ENCODE measurements at places on chromosomes 5 and 9.

DNA sequence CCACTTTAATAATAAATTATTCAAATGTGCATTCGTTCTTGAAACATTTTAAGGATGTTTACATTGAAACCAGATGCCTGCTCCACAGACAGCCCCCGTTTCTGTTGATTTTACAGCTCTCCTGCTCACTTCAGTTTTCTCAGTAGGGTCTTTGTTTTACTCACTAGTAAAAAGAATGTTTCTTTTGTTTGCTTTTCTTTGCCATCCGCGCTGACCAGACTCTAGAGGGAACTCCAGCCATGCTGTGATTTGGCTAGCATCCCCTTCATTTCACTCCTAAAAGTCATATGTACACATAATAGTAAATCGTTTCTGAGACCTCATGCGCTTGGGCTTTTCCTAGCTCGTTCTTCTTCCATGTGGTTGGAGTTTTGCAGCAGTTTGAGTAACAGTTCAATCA lies 28.7 kb upstream of the PALM2AKAP2 start:
- no peak for DNase-seq

DNA sequence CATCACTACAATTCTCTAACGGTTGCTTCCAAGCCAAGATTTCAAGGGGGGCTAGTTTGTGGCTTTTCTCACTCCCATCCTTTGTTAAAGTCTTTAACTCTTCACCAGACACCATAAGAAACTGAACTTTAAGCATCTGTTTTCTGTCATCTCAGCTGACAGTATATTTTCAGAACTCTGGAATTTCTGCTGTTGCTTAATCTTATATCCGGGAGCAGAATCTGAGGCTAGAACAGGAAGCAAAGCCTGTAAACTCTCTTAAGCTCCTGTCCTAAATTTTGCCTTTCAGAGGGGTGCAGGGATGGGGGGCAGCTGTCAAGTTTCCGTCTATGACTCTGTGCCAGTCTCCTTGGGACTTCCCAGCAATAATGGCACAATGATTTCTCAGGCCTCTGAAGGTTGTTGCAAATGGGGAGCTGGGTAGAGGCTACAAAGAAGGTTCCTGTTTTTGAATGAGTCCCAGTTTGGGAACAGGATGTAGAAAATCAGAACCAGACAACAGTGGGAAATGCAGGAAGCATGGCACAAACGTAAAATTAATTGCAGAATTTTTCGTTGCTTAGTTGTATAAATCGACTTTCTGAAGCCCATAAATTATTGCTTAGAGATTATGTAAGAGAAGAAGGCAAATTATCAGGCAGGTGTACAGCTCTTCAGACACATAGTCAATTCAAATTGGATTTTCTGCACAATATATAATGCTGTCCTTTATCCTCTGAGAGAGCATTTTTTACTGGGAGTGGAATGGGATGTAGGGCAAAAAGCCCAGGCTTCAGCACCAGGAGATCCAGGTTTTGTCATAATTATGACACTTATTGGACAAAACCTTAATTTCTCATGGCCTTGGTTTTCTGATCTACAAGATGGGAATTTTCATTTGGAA lies 430.9 kb downstream of the DMAC1 start:
- no peak for DNase-seq

DNA sequence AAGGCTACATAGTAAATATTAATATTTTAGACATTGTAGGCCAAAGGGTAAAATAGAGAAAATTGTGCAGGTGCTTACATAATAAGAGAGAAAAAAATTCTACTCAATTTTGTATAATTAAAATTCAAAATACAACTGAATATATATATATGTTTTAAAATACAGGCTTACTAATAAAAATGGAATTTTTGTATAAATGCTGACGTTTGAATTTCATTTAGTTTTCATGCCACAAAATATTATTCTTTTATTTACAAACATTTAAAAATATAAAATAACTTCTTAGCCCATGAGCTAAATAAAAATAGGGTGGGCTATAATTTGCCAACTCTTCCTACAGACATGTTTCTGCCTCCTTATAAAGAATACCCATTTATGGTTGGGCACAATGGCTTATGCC lies 328.6 kb downstream of the TRPM3 start:
- DNase-seq, result no peak

GRCh38 chr5:78527925-78528324 lies 120.6 kb downstream of the LHFPL2 start:
- no peak for DNase-seq

- no peak for DNase-seq
These were observed 46.4 kb downstream of the ERMP1 start for GRCh38 chr9:5786370-5787127.

- DNase-seq, result no peak
These were observed 34.4 kb downstream of the ZNF366 start for GRCh38 chr5:72472666-72473422.

DNA sequence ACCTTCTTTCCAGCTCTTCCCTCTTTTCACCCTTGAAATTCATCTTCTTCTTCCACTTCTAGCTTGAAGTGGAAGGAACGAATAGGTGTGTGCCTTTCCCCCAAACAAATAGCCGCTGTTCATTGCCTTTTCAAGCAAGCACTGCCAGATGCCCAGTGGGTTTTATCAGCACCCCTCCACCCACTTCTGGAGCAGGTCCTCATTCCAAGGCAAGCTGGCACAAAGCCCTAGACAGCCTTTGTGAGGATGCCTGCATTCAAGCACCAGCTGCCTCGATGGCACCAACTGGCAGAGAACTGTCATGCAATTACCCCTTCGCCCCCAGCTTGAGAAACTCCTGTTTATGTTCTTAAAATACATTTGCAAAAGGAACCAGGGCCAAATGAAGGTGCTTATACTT lies 36.5 kb downstream of the SERINC5 start:
- DNase-seq, result no peak

GRCh38 chr5:50856401-50857119 lies 190.1 kb downstream of the PARP8 start:
- DNase-seq, result no peak

DNA sequence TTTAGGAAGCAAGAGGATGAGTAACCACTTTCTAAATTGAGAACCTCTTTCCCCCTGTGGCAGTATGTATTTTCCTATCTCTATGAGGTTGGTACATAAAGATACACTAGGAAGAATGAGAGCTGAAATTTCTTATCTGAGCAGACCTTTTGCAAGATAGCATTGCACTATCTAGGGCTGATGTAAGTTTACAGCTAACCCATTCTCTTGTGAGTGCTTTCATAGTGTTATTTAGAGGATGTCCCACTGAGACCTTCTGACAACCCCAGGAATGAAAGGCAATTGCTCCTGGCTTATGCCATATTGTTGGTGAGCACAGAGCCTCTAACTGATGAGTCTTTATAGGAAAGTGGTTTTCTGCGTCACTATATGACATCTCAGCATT lies 1209.3 kb upstream of the CDH6 start:
- DNase-seq, result no peak

DNA sequence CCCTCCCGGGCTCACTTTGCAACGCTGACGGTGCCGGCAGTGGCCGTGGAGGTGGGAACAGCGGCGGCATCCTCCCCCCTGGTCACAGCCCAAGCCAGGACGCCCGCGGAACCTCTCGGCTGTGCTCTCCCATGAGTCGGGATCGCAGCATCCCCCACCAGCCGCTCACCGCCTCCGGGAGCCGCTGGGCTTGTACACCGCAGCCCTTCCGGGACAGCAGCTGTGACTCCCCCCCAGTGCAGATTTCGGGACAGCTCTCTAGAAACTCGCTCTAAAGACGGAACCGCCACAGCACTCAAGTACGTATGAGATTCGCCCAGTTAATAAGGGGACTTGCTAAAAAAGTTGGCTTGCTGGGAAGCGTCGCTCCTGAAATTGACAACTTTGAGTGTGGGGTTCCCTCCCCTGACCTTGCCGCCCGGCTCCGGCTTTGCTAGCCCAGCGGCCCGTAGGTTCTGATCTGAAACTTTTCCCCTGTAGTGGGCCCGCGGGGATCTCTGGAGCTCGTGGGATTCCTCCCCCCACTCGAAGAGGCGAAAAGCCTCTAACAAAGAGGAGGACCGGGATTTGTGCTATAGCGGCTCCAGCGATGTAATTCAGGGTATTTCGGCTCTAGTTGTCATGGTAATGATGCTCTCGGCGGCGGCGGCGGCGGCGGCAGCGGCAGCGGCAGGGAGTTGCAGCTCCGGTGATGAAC lies 572 bp downstream of the NR4A3 start:
- no peak for DNase-seq

- no peak for DNase-seq
These were observed 158.6 kb upstream of the GNA14 start for GRCh38 chr9:77806741-77807140.

DNA sequence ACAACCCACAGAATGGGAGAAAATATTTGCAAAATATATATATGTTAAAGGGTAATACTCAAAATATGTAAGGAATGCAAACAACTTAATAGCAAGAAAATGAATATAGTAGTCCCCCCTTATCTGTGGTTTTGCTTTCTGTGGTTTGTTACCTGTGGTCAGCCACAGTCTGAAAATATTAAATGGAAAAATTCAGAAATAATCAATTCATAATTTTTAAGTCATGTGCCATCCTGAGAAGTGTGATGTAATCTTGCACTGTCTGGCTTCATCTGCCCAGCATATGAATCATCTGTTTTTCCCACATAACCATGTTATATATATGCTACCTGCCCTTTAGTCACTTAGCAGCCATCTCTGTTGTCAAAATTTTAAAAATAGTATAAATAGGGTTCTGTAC lies 11.7 kb downstream of the CER1 start:
- DNase-seq, result no peak

DNA sequence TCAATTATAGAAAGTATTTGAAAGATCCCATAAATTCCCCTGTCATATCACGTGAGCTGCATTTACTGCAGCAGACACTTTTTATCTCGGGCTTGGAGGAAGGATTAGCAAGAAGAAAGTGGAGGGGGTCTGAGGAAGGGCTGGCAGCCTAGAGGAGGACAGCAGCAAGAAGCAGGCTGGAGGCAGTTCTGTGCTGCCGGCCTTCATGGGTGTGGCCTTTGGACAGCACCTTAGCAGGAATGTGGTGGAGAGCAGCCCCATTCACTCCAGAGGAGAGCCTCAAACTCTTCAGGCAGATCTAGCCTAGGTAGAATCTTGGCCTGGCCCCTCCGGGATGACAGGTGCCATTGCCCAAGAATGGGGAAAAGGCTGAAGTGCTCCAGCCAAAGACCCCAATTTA lies 89.8 kb upstream of the GABRP start:
- DNase-seq, result no peak

GRCh38 chr9:136595245-136596153 lies 49.7 kb upstream of the NOTCH1 start:
- DNase-seq, result no peak

- no peak for DNase-seq
These were observed 4.6 kb downstream of the PTGES start for GRCh38 chr9:129748249-129748648.

- no peak for DNase-seq
These were observed 1077.9 kb upstream of the C9orf72 start for GRCh38 chr9:28651050-28651722.

DNA sequence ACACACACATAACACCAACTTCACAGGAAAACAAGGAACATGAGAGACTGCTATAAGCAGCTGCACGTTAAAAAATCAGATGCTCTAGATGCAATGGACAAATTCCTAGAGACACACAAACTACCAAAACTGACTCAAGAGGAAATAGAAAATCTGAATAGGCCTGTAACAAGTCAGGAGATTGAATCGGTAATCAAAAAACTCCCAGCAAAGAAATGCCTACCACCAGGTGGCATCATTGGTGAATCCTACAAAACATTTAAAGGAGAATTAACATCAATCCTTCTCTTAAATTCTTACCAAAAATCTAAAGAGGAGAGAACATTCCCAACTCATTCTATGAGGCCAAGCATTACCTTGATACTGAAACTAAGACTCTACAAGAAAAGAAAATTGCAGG lies 54.9 kb downstream of the NDST1 start:
- DNase-seq, result no peak

- DNase-seq, result no peak
These were observed 102.9 kb downstream of the RAPGEF6 start for GRCh38 chr5:131532031-131532640.

- no peak for DNase-seq
These were observed 85.1 kb downstream of the GIN1 start for GRCh38 chr5:103034662-103035392.

- DNase-seq, result no peak
These were observed 70.0 kb upstream of the ZSWIM6 start for GRCh38 chr5:61262080-61262479.

GRCh38 chr5:9125852-9126251 lies 420.0 kb downstream of the SEMA5A start:
- no peak for DNase-seq

DNA sequence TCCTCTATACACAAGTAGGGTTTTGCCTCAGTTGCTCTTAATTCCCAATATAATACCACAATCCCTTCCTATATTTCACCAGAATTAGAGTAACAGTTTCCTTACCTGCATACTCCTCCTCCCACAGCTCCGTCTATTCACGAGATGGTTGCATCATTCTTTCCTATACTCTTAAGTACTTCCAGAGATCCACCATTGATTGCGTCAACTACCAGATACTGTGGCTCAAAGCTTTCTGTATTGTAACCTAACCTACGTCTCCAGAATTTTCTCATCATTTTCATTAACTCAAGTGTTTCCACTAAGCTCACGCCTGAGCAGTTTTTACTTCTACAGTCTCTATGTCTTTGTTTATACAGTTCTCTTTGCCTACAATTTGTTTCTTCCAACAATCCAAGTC lies 31.2 kb upstream of the MINAR2 start:
- no peak for DNase-seq

DNA sequence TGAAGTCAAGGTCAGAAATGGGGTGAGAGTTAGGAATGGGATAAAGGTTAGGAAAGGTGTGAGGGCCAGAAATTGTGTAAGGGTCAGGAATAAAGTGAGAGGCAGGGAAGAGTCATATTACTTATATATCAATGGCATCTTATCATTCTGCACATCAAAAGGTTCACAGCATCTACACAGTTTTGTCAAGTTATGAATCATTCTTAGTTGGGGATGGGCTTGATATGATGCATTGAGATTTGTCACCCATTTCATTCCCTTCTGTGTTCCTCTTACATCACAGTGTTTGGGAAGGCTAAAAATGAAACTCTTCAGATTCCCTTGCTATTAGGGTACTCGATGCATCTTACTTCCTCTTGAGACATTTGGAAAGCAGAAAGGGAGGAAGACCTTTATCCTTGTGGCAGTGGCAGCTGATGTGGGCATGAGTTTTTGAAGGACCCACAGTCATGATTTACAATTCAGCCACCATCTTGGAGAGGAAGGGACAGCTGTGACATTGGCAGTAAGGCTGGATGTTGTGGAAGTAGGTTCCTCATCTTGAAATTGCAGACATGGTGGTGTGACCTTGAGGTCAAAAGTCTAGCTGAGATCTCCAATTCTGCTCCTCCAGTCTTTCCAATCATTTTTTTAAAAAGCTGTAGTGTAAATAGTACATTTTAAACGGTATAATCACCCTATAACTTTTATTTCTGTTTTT lies 24.2 kb upstream of the NPR3 start:
- no peak for DNase-seq

DNA sequence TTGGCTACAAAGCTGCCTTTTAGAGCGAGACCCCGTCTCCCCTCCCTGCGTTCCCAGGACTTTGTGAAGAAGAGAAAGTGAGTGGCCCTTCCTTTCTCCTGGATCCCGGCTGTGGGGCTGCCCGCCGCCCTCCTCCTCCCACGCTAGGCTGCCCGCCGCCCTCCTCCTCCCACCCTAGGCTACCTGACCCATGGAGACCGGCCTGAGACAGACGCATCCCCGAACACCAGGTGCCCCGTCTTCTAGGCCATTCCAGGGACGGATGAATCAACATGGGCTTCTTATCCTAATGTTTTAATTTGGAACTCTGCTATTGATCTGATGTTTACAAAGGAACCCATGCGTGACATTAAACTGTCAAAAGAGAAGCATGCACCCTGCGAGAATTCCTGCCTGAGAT lies 117.3 kb upstream of the LPCAT1 start:
- DNase-seq, result no peak

GRCh38 chr5:111348661-111349329 lies 124.6 kb downstream of the CAMK4 start:
- DNase-seq, result no peak

Data from cortex of kidney (tissue), 1 donor.